ENCODE measurements at places on chromosomes 16 and 17.

GRCh38 chr16:5478036-5478435, 380.4 kb upstream of the EEF2KMT start:
- no peak for DNase-seq

- DNase-seq: no peak
Measured at GRCh38 chr17:77888242-77889134, 70.0 kb upstream of the TNRC6C start.

DNA sequence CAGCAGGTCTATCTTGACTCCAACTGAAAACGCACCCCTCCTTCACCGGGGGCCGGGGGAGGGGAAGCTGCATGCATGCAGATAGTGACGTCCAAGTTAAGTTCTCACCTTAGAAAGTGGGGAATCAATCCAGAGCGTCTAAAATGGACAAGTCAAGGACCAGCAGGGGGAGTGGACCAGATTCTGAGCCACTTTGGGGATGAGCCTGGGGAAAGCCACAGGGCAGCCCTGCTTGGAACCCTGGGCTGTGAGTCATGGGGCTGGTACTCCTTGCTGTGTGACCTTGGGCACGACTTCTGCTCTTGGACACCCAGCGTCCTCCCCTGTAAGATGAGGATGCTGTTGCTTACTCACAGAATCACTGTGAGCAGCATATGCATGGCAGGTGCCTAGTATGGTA, 9.1 kb downstream of the TNFRSF13B start:
- no peak for DNase-seq

GRCh38 chr17:59381716-59382570, 50.5 kb downstream of the YPEL2 start:
- DNase-seq: peak; percentile 87

DNA sequence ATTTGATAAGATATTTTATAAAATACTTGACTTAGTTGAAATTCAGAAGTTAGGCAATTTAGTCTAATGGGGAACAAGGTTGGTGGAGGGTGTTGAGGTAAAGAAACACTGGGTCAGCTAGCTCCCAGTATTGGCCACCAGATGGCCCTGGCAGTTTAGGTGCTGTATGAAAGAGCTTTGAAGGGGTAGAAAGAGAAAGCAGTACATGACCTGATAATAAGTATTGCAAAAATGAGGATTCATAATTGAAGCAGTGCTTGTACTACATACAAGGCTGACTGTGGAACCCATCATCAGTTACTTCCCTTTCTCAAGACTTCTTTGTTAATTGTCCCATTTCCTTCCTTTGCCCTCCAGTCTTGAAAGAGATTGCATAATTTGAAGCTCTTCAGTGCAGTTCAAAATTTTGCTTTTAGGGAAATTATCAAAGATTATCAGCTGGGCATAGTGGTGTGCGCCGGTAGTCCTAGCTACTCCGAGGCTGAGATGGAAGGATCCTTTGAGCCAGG, 29.4 kb downstream of the TANC2 start:
- peak; percentile 46 for DNase-seq

GRCh38 chr17:39800540-39800939, 62.8 kb downstream of the GRB7 start:
- DNase-seq: no peak

- DNase-seq: no peak
Measured at GRCh38 chr17:29331075-29331707, 37.2 kb upstream of the NUFIP2 start.
